ENCODE measurements at places on chromosomes 6 and 20.
A peak's percentile ranks its signal among the peaks of the same experiment; 100 is the strongest.

GRCh38 chr6:31834367-31835250 is 7.1 kb downstream of the HSPA1B start:
- DNase-seq, result peak; percentile 84

- no peak for DNase-seq
Measured at GRCh38 chr20:10806539-10806938, 132.7 kb upstream of the JAG1 start.

- DNase-seq, result no peak
Measured at GRCh38 chr20:53360852-53361251, 232.8 kb downstream of the ZNF217 start.

DNA sequence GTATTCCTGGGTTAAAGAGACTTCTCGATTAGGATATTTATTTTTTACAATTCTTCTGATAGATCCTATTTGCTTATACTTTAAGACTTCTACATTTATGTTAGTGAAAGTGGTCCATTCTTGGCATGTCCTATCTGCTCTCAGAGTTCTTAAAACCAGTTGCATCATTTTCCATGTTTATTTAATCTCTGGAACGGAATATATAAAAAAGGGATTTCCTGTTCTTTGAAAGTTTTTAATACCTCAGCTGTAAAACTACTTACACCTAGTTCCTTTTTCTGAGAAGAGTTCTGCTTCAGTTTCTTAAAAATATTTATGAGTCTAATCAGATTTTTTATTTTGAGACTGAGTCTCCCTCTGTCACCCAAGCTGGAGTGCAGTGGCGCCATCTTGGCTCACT is 18.0 kb upstream of the MYL9 start:
- no peak for DNase-seq

GRCh38 chr6:150573041-150573681 is 26.5 kb upstream of the PLEKHG1 start:
- DNase-seq, result no peak

GRCh38 chr20:50397058-50397457 is 113.1 kb upstream of the PTPN1 start:
- no peak for DNase-seq
